Islet precursor cell (in vitro differentiated cells): ENCODE measurements at places on chromosomes 1 and 21.

DNA sequence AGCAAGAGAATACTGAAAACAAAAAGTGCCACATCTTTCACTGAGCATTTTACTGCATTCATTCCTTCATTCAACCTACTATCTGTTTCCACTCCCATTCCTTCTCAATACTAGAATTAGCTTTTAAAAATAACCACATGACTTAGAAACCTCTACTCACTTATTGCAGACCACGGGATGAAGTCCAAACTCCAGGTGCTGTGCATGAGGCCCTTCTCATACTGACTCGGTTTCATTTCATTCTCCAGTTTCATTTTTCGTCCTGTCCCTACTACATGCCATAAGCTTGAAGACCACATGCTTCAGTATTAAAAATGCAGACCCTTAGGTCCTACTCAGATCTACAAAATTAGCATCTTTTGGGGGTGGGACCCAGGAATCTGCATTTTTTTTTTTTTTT, 2.3 kb upstream of the BACH1 start:
- DNase-seq: no peak

DNA sequence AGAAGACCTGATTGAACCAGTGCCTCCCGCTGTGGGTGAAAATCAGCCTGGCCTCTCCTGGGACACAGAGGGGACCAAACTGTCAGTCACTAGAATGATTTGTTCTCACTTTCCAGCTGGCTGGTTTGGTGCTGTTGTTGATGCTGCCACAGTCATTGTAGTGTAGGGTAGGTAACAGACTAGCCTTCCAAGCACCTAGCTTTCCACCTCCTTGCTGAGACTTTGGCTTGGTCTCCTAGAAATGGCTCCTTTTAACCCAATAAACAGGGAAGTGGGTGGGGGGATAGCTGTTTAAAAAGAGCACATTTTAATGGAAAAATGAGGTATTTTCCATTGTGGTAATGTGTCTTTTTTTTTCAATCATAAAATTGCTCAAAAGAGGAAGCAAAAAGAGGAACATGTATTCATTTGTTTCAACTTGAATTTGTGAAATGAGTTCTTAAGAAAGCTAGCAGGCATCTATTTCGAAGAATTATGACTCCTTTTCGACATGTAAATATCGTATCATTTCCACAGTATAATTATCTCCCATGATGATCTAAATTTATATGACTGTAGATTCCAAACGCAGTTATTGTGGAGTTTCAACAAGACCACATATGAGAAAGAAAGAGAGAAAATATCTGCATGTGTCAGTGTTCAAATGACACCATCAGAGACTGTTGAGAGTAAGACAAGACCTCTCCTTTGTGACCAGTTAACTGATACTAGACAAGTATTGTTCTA, 190.1 kb downstream of the HLX start:
- no peak for DNase-seq

DNA sequence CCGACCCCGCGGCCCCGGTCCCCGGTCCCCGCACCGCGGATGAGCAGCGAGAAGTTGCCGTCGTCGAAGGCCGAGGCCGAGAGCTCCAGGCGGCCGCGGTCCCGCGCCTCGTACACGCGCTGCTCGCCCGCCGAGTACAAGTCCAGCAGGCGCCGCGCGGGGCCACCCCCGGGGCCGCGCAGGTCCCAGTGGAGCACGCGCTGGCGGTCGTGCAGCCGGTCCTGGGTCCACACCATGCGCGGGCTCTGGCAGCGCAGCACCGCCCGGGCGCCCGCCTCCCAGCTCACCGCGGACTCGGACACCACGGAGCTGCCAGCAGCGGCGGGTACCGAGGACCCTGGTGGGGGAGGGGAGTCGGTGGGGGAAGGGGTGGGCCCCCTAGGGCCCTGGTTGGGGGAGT, 2.9 kb downstream of the MXRA8 start:
- DNase-seq: no peak

- no peak for DNase-seq
Measured at GRCh38 chr1:98741164-98741563, 79.6 kb downstream of the SNX7 start.

DNA sequence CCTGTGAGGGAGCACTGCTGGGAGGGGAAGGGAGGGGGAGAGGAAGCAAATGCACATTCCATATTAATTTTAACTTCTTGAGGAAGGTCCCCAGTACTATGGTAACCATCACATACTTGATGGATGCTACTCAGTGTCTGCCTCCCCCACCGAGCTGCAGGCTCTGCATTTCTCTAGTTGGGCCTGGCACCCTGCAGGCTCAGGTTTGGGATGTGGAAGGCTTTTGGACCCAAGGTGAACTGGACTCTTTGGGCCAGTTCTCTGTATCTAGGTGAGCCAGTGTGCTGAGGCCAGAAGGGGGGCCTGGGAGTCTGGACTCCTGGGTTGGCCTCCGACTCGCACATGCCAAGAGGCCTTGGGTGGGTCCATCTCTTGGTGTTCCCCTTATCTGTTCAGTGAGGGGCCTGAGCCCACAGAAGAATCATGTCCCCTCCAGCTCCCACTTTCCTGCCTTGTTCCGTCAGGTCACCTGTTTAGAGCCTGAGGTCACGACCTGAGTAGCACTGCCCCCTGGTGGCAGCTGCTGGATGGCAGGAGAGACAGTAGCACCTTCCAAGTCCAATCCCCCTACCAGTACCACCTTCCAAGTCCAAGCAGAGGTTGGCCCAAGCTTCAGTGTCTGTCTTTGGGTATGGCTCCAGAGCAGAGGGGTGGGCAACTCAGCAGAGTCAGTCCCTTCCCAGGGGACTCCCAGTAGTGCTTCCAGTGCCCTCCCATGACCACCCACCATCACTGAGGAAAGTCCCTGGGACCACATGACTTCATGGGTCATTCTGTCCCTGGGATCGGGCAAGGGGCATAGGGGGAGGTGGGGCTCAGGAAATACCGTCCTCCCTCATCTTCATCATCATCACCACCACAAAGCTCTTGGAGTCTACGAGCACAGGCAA, 241.8 kb downstream of the TRABD2B start:
- peak; percentile 79 for DNase-seq

DNA sequence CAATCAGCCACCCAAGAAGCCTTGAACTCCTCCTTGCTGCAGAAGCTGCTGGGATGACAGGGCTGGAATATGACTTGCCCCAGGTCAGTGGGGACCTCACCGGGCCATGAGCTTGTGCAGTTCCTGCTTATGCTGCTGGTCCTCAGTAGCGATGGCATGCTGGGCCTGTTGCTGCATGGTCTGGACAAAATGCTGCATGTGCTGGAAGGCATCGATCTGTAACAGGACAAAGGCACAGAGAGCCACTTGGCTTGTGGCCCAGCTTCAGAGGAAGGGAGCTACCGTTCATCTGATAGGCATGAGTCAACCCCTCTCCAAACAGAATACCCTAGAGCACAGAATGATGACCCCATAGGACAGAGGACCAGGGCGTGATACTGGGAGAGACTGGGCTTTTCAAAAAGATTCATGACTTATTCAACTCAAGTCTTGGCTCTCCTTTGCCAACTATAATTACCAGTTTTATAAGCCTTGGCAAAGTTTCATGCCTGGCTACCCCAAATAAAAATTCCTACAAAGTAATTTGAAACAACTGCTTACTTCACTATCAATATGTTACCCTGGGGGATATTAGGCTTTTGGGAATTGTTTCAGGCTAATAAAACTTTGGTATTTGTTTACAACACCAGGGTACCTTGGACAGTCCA, 34.7 kb upstream of the EXOSC10 start:
- no peak for DNase-seq

DNA sequence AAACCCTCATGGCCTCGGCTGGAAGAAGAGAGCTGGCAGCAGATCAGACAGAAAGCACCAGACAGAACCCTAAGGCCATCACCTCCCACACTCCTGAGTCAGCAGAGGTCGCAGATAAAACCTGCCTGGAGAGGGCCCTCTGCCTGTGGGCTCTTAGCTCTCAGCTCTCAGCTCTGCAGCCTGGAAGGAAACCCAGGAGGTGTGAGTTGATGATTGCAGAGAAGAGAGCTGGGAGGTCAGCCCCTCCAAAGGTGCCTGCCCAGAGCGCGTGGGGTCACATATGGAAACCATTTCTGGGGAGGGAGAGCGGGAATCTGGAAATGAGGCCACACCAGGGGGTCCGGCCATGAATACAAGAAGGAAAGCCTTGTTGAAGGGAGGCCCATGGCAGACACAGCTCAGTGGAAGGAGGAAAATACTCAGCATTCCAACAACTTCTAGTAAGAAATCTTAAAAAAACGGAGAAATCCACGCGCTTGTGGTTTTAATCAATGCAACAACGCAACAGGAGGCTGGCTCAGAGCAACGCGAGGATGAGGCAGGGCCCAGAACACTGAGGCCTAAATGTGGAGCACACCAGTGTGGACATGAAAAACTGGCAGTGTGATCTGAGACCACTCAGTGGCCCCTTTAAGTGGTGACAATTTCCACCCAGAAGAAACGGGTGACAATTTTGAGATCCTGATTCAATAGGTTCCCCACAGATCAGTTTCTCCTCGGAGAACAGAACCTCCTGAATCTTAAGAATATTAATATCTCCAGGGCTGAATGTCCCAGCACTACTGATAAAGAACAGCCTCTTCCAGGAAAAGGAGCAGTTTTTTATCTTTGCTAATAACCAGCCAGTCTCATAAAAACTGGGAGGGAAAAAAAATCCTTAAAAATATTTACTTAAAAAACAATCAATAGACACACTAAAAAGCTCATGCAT, 45.7 kb downstream of the PSMG1 start:
- DNase-seq: peak; percentile 94

GRCh38 chr21:37647781-37648180, 268.5 kb downstream of the KCNJ6 start:
- no peak for DNase-seq
